Large intestine (tissue), 12 donors: ENCODE measurements at places on chromosomes 12 and 14. TPM values are rescaled to one million over a fixed set of nuclear protein-coding genes. Genes with fewer than 3 reads are reported as not detected.
A peak's percentile ranks its signal among the peaks of the same experiment; 100 is the strongest.

DNA sequence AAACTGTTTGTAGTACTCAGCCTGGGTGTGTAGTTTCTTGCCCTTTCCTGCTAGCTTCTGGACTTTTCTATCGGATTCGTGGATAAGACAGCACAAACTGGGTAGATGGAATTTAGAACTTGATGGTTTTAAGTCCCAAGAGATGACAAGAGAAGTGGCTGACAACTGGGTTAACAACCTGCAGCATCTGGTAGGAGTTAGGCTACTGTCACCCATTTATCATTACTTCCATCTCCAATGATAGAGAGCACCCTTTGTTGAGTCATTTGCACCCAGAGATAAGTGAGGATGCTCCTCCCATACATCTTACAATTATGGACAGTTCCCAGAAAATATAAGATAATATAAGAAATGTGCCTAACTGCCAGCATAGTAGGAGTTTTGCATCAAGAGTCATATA is 50.2 kb upstream of the FLRT2 start:
- H3K27me3 ChIP-seq = no peaks in the 10 kb centered on the region
- no peak for DNase-seq
- peaks cover 45% of the 10 kb centered on the region for H3K4me1 ChIP-seq
- H3K36me3 ChIP-seq = no peaks in the 10 kb centered on the region
- H3K4me3 ChIP-seq = no peak overlapping the region
- no peak overlapping the region for H3K27ac ChIP-seq

GRCh38 chr12:29286081-29286790 is 94.7 kb downstream of the ERGIC2 start:
- no peaks in the 10 kb centered on the region for H3K27me3 ChIP-seq
- no peaks in the 10 kb centered on the region for H3K36me3 ChIP-seq
- no peak overlapping the region for H3K4me3 ChIP-seq
- no peaks in the 10 kb centered on the region for H3K4me1 ChIP-seq
- DNase-seq = no peak
- H3K27ac ChIP-seq = no peak overlapping the region

The SPTB gene
- polyA plus RNA-seq = 2.9 TPM

GRCh38 chr14:99035712-99036610 is 236.0 kb downstream of the BCL11B start:
- peaks cover 11% of the 10 kb centered on the region for H3K27me3 ChIP-seq
- no peaks in the 10 kb centered on the region for H3K4me1 ChIP-seq
- H3K27ac ChIP-seq = no peak overlapping the region
- peak; percentile 26 for DNase-seq
- no peaks in the 10 kb centered on the region for H3K36me3 ChIP-seq
- no peak overlapping the region for H3K4me3 ChIP-seq

- no peaks in the 10 kb centered on the region for H3K27me3 ChIP-seq
- no peaks in the 10 kb centered on the region for H3K36me3 ChIP-seq
- DNase-seq = no peak
- H3K4me1 ChIP-seq = no peaks in the 10 kb centered on the region
These were observed 32.1 kb upstream of the TUBA1A start for GRCh38 chr12:49220972-49221371.

- DNase-seq = no peak
- no peak overlapping the region for H3K27ac ChIP-seq
- peaks cover 3% of the 10 kb centered on the region for H3K4me1 ChIP-seq
- no peak overlapping the region for H3K4me3 ChIP-seq
These were observed 5.3 kb upstream of the PGF start for GRCh38 chr14:74960736-74961135.

The SLC7A8 gene
- 94.4 TPM for polyA plus RNA-seq

The KRT76 gene
- polyA plus RNA-seq = not detected

GRCh38 chr12:82866227-82866775 is 179.6 kb downstream of the TMTC2 start:
- H3K4me3 ChIP-seq = no peak overlapping the region
- no peak for DNase-seq
- no peaks in the 10 kb centered on the region for H3K4me1 ChIP-seq
- H3K36me3 ChIP-seq = no peaks in the 10 kb centered on the region

DNA sequence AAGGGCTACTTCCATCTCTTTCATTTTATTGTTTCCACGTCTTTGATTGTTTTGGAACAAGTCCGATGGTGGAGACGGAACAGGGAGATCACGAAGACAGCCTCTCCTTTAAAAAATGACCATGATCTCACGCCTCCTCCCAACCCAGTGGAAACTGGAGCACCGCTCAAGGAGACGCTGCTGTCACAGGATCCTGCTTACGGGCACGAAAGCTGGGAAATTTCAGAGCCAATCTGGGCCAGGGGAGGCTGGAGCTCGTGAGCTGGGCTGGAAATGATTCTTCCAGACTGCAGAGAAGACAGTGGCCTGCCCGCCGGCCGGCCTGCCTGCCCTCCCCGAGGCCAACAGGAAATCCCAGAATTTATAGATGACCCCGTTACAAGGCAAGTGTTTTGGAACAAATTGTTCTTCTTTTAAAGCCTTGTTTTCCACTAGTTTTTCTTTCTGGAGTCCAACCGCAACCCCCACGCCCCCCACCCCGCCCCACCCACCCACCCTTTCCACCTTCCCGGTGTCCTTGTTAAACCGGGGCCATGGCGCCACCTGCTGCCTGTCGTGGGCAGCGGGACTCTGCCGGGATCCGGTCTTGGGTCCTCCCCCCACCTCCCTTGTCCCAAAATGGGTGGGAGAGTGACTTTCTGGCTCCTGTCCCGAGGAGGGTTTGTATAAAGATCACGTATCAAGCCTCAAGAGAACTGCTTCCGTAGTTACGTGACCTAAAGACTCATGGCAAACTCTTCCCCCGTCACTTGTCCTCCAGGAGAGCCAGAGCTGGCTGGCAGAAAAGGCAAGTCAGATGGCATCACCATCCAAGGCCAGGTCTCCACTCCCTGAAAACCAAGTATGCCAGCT is 40.3 kb downstream of the MAP1LC3B2 start:
- no peaks in the 10 kb centered on the region for H3K27me3 ChIP-seq
- no peaks in the 10 kb centered on the region for H3K36me3 ChIP-seq
- H3K4me3 ChIP-seq = peak overlapping the region; percentile 33
- peaks cover 19% of the 10 kb centered on the region for H3K4me1 ChIP-seq

GRCh38 chr14:36028218-36028617 is 148.3 kb downstream of the PTCSC3 start:
- no peaks in the 10 kb centered on the region for H3K36me3 ChIP-seq
- H3K27me3 ChIP-seq = no peaks in the 10 kb centered on the region
- DNase-seq = no peak
- H3K27ac ChIP-seq = no peak overlapping the region
- no peaks in the 10 kb centered on the region for H3K4me1 ChIP-seq
- no peak overlapping the region for H3K4me3 ChIP-seq

- H3K36me3 ChIP-seq = no peaks in the 10 kb centered on the region
- no peak overlapping the region for H3K27ac ChIP-seq
- H3K4me1 ChIP-seq = no peaks in the 10 kb centered on the region
- no peaks in the 10 kb centered on the region for H3K27me3 ChIP-seq
- H3K4me3 ChIP-seq = no peak overlapping the region
These were observed 302.0 kb upstream of the SYT1 start for GRCh38 chr12:78562368-78563205.

DNA sequence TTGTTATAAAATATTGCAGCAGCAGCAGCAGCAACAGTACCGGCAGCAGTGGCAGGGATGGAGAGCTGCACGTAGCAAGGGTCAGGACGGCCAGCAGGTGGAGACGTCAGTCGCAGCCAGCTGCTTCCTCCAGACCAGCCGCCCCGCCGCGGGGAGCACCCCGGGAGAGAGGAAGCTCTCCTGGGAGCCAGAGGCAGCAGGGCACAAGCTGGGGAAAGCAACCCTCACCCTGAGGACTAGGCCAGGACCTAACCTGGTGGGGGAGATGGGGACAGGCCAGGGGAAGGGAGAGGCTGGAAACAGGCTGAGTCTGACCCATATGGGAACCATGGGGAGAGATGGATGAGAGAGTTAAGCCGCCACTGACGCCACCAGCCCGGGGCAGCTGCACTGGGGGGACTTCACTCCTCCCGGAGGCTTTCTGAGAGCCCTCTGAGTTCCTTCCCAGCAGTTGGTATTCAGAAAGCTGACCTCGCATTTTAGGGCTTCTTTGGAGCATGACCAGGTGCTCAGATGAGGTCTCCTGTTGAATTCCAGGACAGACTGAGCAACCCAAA is 56.3 kb downstream of the SPTB start:
- H3K36me3 ChIP-seq = no peaks in the 10 kb centered on the region
- peak; percentile 67 for DNase-seq
- no peak overlapping the region for H3K4me3 ChIP-seq

DNA sequence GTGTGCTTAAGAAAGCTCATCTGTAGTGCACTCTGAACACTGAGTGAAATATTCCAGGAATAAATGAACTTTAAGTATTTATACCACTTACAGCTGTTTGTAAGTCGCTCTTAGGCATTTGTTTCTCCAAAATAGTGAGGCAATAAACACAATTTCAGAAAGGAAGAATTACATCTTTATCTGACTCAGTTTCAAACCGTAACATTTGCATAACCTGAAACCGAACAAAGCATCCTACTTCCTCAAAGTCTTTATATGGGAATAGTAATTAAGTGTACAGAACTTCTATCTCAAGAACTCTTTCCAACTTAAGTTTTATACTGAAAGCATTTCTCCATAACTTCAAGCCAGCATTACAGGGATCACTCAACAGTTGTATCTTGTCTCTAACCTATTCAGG is 58.4 kb downstream of the SOX5 start:
- H3K4me1 ChIP-seq = no peaks in the 10 kb centered on the region
- DNase-seq = no peak
- no peak overlapping the region for H3K27ac ChIP-seq
- H3K36me3 ChIP-seq = no peaks in the 10 kb centered on the region
- no peaks in the 10 kb centered on the region for H3K27me3 ChIP-seq

The SLC22A17 gene
- 46.9 TPM for polyA plus RNA-seq

DNA sequence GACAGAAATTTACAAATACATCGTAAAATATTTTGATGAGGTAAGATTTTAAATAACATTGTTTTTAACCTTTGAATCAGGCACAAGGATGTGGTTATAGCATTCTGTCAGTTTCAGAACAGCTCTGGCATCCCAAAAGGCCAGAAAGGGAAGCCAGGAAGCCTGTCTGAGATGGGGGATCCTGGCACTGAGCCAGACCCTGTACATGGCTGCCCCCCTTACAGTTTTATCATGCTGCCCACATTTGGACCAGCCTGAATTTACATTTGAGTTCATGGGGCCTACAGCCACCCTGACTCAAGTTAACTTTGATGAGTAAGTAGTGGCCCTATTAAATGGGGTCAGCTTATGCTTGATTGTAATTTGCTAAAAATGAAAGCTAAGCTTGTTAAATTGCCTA is 155.6 kb downstream of the PLXNC1 start:
- peaks cover 33% of the 10 kb centered on the region for H3K36me3 ChIP-seq
- H3K27ac ChIP-seq = no peak overlapping the region
- no peaks in the 10 kb centered on the region for H3K27me3 ChIP-seq
- H3K4me3 ChIP-seq = no peak overlapping the region

- peaks cover 25% of the 10 kb centered on the region for H3K4me1 ChIP-seq
- DNase-seq = peak; percentile 47
- H3K27ac ChIP-seq = peak overlapping the region; percentile 56
- peak overlapping the region; percentile 42 for H3K4me3 ChIP-seq
These were observed 97.3 kb downstream of the ESR2 start for GRCh38 chr14:64196814-64197411.

DNA sequence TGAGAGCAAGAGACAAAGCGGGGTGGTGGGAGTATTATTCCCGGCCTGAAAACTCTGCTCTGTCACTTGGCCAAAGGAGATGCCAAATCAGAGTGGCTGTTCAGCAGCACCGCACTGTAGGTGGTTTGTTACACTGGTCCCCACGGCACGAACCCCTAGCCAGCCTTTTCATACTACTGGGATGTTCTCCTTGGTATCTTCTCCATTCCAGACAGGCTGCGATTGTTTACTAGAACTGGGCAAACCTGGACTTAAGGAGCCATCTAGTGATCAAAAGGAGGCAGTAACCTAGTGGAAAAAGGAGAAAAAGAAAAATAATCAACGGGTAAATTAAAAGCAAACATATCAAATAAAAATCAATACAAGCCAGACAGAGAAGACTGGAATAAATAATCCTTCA is 58.9 kb upstream of the TMTC2 start:
- H3K4me1 ChIP-seq = no peaks in the 10 kb centered on the region
- no peaks in the 10 kb centered on the region for H3K36me3 ChIP-seq
- DNase-seq = no peak
- no peaks in the 10 kb centered on the region for H3K27me3 ChIP-seq

GRCh38 chr14:29056041-29056566 is 289.5 kb downstream of the FOXG1 start:
- H3K27me3 ChIP-seq = no peaks in the 10 kb centered on the region
- H3K4me1 ChIP-seq = no peaks in the 10 kb centered on the region
- H3K27ac ChIP-seq = no peak overlapping the region
- no peak for DNase-seq
- no peaks in the 10 kb centered on the region for H3K36me3 ChIP-seq
- H3K4me3 ChIP-seq = no peak overlapping the region

DNA sequence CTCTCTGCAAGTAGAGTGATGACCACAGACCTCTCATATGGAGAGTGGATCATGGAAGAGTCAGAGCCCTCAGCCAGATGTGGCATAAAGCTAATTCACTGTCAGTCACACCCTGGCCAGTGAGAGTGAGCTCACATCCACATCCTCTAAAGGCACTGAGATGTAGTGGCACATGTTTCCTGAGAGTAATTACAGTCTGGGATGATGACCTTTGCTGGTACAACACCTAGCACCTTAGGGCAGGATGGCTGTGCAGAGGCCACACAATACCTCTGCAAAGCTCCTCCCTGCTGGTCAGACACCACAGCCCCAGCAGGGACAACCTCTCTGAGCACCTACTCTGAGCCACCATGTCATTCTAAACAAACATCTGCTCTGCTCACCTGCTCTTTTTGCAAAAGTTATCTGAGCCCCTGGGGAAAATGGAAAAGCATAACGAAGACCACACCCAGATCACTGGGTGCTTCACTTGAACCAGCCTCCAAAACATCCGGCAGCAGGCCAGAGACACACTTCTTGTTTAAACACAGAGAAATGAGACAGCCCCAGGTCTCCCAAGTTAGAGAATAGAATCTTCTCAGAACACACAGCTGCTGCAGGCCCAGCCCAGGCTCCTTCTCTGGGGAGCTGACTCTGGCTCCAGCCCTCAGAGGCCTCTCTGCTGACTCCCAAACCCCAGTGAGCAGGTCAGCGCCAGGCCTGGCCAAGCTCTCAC is 30.3 kb downstream of the PITPNM2 start:
- no peak overlapping the region for H3K4me3 ChIP-seq
- no peaks in the 10 kb centered on the region for H3K4me1 ChIP-seq
- no peaks in the 10 kb centered on the region for H3K36me3 ChIP-seq
- no peaks in the 10 kb centered on the region for H3K27me3 ChIP-seq

- no peak overlapping the region for H3K4me3 ChIP-seq
- H3K27ac ChIP-seq = no peak overlapping the region
- no peaks in the 10 kb centered on the region for H3K4me1 ChIP-seq
- no peaks in the 10 kb centered on the region for H3K36me3 ChIP-seq
- H3K27me3 ChIP-seq = no peaks in the 10 kb centered on the region
These were observed 40.9 kb upstream of the FRMD6 start for GRCh38 chr14:51610771-51611170.

GRCh38 chr12:94957006-94957405 is 46.5 kb downstream of the NDUFA12 start:
- DNase-seq = no peak
- no peaks in the 10 kb centered on the region for H3K27me3 ChIP-seq
- peaks cover 14% of the 10 kb centered on the region for H3K4me1 ChIP-seq
- H3K4me3 ChIP-seq = no peak overlapping the region

- DNase-seq = no peak
- peaks cover 68% of the 10 kb centered on the region for H3K27me3 ChIP-seq
- H3K4me3 ChIP-seq = peak overlapping the region; percentile 6
- H3K27ac ChIP-seq = no peak overlapping the region
These were observed 77.4 kb upstream of the ANO4 start for GRCh38 chr12:100716945-100717732.
